Right renal cortex interstitium (tissue), 3 donors: ENCODE measurements at places on chromosomes 1 and 21.

GRCh38 chr1:147336291-147336690 is 93.8 kb downstream of the CHD1L start:
- no peak for DNase-seq

DNA sequence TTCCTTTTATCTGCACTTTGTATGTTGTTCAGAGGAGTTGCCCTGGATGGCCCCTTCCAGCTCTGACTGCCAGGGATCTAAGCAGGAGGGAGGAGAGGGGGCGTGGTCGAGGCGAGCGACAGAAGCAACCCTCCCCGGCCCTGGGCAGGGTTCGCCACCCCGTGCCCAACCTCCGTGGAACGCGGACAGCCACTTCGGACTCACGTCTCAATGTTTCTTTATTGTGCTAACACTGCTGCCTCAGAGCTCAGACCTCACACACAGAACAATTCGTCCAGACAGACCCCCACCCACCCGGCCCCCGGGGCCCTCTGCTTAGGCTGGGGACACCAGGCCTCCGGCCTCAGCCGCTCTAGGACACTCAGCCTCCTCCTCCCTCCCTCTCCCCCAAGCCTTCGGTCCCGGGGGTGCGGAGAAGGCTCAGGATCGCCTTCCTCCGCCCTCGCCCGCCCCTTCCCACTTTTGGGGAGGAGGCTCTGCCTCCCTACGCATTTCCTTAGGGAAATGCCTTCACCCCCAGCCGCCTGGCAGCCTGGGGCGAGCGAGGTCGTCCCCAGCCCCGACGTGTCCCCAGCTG is 8.3 kb downstream of the VSIG8 start:
- DNase-seq: peak; percentile 43

DNA sequence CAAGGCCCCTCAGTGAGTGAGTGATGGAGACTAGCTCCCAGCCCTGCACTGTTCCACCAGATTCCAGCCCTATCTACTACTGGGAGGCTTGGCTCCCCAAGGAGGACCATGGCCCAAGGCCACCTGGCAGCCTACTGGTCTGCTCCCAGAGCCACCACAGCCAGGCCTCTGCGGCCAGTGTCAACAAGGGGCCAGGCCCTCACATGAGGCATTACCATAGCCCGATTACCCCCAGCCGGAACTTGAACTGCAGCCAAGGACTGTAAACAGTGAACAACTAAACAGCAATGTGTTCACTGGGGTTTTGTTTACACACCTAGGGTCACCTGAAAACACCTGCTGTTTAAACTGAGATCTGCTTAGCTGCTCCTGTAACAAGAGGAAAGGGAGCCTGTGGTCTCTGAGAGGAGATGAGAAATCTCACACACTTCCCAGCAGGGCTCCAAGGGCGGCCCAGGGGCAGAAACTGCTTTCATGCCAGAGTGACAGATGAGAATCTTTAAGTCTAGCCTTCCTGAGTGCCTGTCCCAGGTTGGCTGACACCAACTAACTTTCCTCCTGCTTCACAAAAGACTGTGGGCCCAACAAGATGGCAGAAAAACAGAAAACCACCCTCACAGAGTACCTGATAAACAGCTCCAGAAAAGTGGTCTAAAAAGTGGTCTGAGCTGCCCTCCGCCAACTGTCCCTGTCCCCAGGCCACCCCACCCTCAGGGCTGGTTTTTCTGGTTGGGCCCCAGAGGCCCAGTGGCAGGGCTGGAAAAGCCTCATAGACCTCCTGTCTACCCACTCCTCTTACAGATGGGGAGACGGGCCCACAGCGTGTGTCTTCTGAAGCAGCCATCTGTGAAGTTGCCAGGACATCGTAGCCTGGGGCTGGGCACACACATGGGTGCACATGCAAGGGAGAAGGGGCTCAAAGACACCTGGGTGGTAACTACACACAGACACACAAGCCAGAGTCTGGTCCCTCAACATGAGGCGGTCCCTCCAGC is 28.8 kb downstream of the MEF2D start:
- DNase-seq: no peak

- DNase-seq: no peak
These were observed 21.8 kb downstream of the PTPRC start for GRCh38 chr1:198660341-198661261.

DNA sequence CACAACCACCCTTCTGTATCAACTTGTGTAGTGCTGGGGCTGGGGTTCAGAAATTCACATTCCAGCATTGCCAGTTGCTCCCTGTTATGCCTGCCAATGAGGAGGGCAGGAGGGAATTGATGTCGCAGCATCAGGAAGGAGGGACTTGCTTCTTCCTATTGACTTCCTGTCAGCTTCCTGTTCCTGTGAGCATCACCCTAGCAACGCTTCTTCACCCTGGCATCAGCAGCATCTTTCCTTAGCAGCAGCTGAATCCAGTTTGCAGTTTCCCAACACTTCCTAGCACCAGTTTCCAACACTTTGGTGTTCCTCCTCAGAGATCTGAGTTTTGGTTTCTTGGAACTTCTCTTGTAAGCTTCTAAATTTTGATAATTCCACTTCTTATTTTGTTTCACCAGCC is 8.9 kb upstream of the TRIM62 start:
- no peak for DNase-seq

GRCh38 chr21:33395891-33396331 is 7.3 kb upstream of the IFNGR2 start:
- DNase-seq: no peak

DNA sequence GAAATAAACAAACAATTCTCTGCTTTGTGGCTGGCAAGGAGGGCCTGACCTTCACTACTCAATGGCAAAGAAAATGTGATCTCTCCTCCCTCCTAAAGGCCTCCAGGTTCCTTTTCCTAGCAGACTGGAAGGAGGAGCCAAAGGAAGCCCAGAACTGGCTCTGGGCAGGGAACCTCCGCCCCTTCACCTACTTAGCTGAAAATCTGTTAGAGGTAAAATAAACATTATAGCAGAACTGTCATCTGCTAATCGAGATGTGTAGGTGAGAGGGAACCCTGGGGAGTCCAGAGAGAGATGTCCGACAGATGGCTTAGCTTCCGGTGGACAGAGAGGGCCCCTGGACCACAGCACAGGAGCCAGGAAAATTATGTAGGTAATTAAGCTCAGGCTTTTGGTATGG is 75.2 kb upstream of the KCNA3 start:
- no peak for DNase-seq

DNA sequence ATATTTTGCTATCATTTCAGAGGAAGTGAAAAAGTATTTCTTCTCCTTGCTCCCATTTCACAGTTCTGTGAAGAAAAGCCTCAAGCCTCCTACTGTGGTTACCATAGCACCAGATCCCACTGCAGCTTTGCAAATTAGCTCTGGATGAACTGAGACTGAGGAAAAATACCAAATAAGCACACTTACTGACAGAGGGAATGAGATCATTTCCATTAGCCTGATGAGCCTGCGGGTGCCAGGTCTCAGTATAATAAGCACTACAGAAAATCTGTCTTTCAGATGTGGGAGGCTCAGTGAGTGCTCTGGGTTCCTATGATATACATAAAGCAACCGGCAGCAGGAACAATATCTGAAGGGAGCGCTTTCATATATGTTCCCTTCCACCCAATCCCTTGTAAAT is 21.4 kb downstream of the XKR8 start:
- no peak for DNase-seq

GRCh38 chr1:10961300-10961833 is 51.1 kb upstream of the TARDBP start:
- DNase-seq: no peak

GRCh38 chr1:109917768-109918606 is 7.3 kb downstream of the CSF1 start:
- no peak for DNase-seq

DNA sequence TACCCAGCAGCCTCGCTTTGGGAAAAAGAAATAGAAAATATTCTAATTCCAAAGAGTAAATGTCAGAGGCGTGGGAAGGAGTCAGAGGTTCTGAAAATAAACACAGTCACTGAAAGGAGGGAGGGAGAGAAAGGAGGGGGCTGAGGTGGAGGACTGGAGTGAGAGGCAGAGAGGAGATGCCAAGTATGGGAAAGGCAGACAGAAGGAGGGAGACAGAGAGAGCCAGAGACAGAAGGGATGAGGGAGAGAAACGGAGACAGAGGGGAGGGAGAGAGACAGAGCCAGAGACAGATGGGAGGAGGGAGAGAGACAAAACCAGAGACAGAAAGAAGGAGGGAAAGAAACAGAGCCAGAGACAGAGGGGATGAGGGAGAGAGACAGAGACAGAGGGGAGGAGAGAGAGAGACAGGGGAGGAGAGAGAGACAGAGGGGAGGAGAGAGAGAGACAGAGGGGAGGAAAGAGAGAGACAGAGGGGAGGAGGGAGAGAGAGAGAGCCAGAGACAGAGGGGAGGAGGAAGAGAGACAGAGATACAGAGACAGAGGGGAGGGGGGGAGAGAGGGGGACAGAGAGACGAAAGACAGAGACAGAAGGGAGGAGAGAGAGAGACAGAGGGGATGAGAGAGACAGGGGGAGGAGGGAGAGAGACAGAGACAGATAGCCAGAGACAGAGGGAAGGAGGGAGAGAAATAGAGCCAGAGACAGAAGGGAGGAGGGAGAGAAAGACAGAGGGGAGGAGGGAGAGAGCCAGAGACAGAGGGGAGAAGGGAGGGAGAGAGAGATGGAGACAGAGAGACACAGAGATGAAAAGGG is 525.5 kb downstream of the MATN1 start:
- no peak for DNase-seq

DNA sequence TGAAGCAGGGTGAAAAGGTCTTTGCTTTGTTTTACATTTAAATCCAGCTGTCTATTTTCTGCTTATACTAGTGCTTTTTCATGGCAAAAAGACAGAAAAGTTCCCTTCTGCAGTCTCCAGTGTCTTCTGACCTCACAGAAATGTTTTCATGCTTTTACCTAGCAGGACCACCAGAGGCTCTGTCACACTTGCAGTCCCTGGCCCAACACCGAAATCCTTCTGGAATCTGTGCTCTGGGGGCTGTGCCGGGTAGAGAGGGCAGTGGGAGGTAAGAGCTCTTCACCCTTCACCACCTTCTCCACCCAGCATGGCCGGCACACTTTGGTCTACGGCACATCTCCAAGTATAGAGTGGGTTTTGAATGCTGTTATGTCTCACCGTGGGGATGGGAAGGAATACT is 20.8 kb downstream of the GNAT2 start:
- DNase-seq: no peak

DNA sequence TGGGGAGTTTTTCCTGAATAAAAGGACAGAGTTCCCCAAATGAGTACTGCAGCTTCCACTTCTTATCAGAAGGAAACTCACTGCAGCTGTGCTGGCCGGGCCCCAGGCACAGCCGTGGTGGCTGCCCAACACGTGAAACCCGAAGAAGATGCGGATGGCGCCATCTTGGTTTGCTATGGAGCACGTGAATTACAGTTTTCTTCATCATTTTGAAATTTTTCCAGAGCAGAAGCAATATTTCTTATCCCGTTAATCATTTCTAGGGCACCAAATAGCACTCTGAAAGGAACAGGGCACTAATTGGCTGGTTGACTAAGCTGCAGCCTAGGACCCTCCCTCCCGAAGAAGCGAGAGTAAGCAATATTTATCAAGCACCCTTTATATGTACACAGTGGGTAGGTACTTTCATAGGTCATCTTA is 63.2 kb upstream of the EPS8L3 start:
- DNase-seq: no peak
